Stimulated activated CD8-positive, alpha-beta memory T cell treated with anti-CD3 and anti-CD28 coated beads, Interleukin-2, amount 100 ng/mL, for 1 hour (primary cell): ENCODE measurements at places on chromosomes 6 and 20.

DNA sequence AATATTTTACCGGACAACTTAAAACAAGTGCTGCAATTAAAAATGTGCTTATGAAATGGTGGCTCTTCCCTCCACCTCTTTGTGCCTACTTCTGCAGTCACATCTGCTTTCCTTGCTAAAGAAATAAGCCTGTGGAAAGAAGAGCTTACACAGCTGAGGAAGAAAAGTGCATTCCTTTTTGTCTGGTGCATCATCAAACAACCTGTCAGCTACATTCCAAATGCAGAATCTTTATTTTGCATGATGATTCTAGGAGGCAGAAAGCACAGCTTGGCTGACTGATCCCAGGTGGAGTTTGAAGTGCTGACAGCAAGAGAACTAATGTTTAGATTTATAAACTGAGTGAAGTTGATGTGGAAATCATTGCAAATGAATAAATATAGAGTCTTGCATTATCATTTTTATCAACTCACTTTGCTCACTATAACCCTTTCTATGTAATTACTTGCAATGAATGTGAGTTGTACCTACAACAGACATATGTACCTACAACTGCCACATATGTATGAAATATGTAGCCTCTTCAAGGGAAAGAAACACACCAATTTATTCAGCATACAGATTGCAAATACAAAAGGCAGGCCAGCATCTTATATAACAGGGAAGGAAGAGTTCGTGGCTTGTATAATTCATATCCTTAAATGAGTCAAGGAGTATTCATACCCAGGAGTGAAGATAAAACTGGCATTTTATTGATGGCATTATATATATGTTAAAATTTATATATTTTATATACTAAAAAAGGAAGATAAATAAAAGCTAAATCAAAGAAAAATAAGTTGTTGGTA lies 223.4 kb upstream of the MCHR2 start:
- no peak for DNase-seq

DNA sequence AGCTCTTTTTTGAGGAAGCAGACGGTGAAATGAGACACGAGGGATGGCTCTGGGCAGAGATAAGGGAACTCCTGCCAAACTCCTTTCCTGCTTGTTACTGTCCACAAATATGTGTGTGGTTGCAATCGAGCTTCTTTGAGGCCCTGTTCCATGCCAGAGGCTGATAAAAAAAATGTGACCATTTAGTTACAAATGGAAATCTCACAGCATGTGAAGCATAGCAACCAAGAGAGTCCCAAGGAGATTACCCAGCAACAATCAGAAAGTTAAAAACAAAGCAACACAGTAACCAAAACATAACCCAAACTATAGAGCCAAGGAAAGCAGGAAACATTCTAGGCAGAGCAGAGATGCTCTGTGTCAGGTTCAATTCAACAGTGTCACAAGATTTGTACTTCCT lies 35.4 kb upstream of the HMGN3 start:
- DNase-seq: no peak

DNA sequence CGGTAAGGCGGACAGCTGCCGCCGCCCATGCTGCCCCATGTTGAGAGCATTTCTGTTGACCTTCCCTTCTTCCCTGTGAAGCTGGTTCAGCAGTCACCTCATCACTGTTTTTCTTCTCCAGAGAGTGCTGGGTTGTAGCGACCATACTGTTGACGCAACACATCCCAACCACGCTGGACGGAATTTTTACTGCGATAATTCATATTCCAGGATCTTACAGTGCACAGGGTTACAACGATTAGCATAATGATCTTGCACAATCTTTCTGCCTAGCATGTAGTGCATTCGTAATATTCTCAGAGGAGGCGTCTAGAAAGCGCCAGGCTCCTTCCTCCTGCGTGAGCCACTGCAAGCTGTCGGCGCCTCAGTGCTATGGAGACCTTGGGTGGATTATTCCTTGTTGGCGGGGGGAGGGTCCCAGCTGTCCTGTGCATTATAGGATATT lies 137.0 kb downstream of the MTHFD1L start:
- DNase-seq: no peak

- DNase-seq: no peak
These were observed 66.6 kb upstream of the CCN6 start for GRCh38 chr6:111987295-111987694.

- DNase-seq: no peak
These were observed 57.8 kb upstream of the NKAIN2 start for GRCh38 chr6:123745895-123746294.

DNA sequence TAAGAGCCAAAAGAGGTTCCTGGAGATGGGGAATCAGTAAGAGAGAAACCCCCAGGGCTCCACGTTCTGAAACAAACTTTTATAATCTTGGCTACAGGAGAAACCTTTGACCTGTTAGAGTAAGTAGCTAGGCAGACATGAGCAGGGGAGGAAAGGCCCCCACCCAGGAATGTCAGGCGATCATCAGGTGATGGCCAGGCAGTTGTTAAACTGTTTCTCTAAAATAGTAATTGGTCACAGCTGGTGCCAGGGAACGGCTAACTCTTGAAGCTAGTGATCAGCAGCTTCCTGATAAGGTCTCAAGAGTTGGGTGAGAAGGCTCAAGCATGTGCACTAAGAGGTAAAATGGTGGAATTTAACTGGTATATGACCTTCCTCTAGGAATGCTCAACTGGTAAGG lies 263.8 kb downstream of the HDGFL1 start:
- DNase-seq: no peak

- DNase-seq: no peak
These were observed 26.4 kb downstream of the KIF6 start for GRCh38 chr6:39698789-39699188.

DNA sequence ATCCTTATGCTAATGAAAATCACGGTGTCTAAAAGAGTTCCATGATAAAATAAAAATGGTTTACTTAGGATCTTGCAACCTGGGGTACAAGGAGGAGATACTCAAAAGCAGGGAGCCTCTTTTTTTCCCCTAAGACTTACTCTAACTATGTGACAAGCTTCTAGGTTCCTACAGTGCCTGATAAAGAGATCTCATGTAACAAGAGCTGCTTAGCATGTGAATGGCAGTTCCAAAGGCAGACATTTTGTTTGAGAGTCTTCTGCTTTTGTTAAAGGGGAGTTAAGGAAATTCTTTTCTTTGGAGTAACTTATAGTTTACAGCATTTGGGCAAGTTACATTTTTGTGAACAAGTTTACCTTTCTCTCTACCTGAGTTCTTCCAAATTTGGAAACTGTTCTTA lies 945.8 kb upstream of the ADGRB3 start:
- DNase-seq: no peak

DNA sequence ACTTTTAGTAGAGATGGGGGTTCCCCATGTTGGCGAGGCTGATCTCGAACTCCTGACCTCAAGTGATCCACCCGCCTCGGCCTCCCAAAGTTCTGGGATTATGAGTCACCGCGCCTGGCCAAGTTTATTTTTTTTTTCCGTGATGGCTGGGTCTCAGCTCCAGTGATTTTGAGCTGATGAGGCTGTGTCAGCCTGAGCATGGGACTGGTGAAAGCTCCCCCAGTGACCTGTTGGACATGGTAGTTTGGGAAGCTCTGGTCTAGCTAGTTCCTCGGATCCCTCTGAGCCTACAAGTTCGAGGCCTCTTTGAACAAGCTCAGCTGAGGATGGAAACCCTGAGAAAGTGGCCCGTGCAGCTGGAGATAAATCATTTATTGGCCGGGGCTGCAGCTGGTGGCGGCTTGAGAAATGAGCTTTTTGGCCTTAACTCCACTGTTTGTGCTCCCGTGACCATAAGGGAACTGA lies 126.8 kb downstream of the SNX5 start:
- DNase-seq: no peak

GRCh38 chr6:3596766-3597165 lies 139.9 kb upstream of the SLC22A23 start:
- DNase-seq: no peak

DNA sequence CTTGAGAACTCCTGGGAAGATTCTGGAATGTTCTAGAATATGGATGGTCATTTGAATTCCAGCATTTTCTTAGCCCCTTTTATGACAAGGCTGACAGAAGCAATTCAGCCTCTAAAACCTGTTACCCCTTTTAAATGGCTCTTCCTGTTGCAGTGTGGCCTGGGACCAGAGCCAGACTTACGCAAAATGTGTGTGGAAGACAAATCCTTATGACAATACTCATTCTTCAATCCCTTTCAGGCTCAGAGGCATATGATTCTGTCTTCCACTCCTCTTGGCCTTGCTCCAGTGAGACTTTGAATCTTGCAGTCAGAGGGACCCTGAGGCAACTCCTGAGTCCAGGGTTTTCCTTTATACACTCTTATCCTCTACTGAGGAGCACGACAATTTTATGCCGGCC lies 287.0 kb downstream of the CLIC5 start:
- DNase-seq: no peak

- DNase-seq: no peak
These were observed 114.3 kb upstream of the TMEM181 start for GRCh38 chr6:158445426-158446085.

DNA sequence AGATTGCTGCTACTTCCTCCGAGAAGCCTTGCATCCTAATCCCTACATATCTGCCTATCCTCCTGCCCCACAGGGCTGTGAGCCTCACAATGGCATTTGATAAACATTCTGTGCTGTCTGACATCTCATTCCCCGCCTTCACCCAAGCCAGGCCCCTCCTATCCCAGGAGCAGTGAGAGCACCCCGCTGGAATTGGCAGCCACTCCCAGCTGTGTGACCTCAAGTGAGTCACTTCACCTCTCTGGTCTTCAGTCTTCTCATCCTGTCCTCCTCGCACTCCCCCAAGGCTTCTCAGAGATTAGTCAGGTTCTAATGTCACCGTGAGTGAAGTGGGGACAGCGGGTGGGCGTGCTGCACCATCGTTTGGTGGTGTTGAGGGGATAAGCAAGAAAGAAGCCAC lies 81.7 kb downstream of the CDH22 start:
- no peak for DNase-seq

DNA sequence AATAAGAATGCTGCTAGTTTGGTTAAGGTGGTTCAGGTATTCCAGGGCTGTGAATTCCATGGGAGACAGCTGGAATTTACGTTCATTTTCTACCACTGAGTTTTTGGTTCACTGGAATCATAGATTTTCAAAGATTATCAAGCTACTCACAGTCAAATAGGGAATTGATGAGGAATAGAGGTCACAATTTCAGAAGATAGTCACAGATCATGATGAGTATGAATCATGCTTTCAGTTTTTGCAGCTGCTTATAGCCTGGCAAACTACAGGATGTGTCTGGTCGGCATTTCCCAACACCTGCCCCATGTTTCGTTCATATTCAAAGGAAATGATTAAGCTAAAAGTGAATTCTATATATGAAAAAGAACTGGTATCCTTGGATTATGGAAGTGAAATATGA lies 58.7 kb downstream of the BCKDHB start:
- DNase-seq: no peak

DNA sequence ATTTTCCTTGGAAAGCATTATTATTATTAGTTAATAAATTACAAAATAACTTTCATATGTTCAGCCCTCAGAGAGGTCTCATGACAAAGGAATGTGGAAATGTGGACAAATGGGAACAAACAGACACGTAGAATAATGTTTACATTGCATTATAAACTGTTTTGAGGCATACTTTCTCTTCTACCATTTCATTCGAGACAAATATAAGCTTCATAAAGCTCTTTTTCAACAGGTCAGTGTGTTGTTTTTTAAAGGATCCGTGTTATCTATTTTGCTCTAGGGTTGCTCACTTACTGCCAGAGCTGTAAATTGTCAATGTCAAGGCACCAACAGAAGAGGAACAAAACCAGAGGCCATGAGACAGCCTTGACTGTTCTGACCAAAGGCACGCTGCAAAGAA lies 256.8 kb downstream of the PHACTR1 start:
- DNase-seq: no peak

DNA sequence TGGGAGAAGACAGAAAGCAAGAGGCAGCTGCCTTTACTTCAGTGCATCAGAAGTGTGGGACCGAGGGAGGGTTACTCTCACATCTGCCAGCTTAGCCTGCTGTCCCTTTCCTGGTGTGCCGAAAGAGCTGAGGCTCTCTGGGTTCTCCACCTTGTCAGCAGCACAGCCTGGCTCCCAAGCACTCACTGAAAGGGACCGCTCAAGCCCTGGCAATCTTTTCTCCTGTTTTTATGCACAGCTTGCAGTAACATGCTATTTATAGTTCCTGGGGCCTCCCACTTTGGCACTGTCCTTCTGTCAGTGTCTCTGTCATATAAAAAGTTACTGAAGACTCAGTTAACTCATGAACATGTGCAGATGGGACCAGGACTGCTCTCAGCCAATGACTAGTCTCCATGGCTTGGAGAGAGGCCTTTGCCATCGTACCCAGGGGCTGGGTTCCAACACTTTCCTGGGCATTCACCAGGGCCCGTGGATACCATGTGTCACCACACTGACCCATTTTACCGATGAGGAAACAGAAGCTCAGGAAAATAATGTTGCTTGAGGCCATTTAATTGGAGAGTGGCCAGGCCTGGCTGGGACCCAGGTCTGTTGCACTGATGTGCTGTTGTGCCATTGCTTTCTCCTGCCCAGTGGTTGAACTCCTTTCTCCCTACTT lies 46.2 kb downstream of the PANK2 start:
- DNase-seq: no peak

- DNase-seq: no peak
These were observed 59.4 kb downstream of the TNFRSF21 start for GRCh38 chr6:47250302-47250701.

GRCh38 chr6:14036911-14037310 lies 80.7 kb upstream of the CD83 start:
- no peak for DNase-seq

DNA sequence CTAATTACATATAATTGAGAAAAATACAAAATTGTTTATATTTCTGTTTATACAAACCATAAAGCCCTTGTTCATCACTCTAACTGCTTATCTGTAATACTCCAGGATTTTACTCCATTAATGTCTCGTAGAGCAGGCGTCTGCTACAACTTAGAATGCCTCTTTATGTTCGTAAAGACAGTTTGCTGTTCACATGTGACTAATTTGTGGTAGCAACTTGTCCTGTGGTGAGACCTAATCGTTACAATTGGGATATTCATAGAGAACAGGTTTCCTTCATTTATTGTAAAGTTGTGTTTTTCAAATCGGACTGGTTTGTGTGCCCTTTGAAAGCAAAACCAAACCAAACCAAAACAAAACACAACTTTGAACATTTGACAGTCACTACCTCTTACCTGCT lies 149.7 kb downstream of the ASCC3 start:
- no peak for DNase-seq

DNA sequence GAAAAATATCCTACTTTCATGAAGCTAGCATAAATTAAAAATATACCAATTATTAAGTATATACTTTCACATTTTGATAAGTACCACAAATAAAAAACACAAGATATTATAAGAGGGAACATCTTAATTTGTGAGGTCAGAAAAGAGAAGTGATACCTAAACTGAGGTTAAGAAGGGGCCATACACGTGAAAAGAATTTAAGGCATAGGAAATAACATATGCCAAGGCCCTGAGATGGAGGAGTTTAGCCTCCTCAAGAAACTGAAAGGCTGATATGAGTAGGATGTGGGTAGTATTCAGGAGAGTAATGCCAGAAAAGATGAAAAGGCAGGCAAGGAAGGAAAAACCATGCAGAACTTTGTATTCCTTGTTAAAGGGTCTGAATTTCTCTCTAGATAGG lies 116.6 kb upstream of the HTR1E start:
- DNase-seq: no peak

GRCh38 chr20:16279320-16279719 lies 293.9 kb downstream of the KIF16B start:
- no peak for DNase-seq
